ENCODE measurements at places on chromosomes 7 and 10.

DNA sequence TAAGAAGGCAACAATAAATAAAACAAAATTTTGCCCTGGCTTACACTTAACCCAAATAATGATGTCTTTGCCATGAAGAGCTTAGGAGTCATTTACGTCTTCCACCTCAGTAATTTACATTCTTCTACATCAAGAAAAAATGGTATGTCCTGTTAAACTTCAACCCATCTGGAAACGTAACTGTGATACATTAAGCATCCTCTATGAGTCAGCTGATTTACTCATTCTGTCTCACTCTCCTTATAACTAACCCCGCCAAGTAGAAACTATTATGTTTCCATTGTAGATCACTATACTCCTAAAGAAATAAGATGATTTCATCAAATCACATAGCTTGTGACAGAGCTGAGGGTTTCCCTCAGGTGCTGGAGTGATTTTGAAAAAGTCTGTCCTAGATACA is 330.7 kb downstream of the CDC14C start:
- no peak for DNase-seq

GRCh38 chr7:121139427-121139826 is 150.9 kb downstream of the CPED1 start:
- DNase-seq, result no peak

DNA sequence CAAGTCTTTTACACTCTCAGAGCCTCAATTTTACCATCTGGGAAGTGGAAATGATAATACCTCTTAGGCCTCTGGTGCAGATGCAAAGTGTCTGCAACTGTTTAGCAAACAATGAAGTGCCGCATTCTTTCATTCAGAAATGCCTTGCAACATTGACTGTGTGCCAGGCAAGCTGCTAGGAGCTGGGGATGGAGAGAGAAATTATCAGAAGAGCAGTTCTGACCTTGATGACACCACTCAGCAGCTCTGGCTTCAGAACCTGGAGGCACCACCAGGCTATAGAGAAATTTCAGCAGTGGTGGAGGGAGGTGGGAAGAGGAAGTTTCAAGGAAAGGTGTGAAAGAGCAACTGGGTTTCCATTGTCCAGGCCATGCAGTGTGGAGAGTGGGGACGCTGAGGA is 78.1 kb upstream of the HABP2 start:
- DNase-seq, result no peak

DNA sequence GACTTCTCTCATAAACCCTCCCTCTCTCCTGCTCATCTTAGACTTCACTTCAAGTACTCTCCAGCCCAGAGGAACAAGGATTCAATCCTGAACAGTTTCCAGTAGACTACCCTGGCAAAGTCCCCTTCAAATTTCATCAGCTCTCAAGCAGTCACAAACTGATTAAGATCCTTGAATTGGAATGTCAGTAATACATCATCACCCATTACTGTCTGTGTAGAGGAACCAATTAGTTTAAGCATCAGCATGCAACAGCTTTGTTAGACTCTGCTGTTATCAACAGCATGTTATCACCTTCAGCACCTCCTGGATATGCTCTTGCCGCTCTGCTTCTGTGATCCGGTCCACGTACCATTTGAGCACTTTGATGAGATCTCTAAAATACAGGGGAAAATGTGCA is 307.0 kb upstream of the IMMP2L start:
- DNase-seq, result no peak

DNA sequence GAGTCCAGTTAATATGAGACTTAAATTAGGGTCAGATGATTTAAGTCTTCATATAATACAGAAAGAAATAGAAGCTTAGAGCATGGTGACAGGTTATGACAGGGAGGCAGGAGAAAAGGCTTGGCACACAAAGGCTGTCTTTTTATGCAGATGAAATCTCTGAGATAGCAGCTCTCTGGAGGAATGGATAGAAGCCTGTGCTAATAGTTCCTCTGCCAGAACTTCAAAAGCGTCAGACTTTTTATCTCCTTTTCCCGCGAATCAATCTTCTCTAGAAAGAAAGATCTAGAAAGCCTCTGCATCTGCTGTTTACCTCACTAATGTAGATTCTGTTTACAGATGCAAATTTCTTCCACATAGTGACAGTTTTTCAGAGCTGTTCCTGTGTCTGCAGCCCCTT is 1106.2 kb downstream of the XPNPEP1 start:
- DNase-seq, result no peak

DNA sequence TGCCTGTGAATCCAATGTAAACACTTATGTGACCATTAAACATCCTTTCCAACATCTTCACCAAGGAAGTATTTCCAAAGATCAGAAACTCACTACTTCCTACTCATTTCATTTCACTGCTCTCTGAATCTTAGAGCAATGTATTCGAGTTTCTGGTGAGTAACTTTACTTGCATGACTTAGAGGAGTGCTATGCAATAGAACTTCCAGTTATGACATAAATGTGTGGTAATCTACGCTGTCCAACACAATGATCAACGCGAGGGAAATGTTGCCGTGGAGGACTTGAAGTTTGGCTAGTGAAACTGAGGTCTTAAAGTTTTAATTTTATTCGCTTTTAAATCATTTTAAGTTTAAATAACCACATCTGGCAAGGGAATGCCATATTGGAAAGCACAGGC is 1326.3 kb downstream of the XPNPEP1 start:
- DNase-seq, result no peak

GRCh38 chr10:102678842-102679289 is 34.6 kb downstream of the TRIM8 start:
- DNase-seq, result peak; percentile 81

GRCh38 chr10:111273635-111274034 is 196.8 kb downstream of the ADRA2A start:
- no peak for DNase-seq

- peak; percentile 57 for DNase-seq
Observed at GRCh38 chr10:93746844-93747284, 10.9 kb upstream of the LGI1 start.

- no peak for DNase-seq
Observed at GRCh38 chr10:110672580-110672919, 28.4 kb downstream of the RBM20 start.

DNA sequence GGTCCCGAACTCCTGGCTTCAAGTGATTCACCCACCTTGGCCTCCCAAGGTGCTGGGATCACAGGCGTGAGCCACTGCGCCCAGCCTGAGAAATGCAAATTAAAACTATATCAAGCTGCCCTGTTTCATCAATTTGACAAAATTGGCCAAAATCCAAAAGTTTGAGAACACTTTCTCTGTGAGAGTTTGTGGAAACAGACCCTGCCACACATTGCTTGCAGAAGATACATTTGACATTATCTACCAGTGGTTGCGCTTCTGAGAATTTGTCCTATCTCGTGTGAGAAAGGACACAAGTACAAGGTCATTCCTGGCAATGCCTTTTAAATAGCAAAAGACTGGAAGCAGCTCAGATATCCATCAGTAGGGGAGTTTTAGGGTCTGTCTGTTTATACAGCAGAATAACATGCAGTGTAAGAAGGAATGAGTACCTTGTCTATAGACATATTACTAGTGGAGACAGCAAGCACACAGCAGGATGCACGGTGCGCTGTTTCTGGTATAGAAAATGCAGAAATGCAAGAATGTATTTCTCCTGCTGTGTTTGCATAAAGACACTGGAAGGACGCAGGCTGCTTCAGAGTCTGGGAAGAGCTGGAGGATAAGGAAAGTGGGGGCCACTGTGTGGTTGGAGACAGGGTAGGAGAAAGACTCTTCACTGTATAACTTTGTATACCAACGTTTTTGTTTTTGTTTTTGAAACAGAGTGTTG is 4.3 kb downstream of the LHPP start:
- DNase-seq, result no peak

GRCh38 chr7:83005410-83005809 is 157.3 kb downstream of the PCLO start:
- DNase-seq, result no peak

- no peak for DNase-seq
Observed at GRCh38 chr10:133391761-133392518, 2.0 kb upstream of the MTG1 start.

DNA sequence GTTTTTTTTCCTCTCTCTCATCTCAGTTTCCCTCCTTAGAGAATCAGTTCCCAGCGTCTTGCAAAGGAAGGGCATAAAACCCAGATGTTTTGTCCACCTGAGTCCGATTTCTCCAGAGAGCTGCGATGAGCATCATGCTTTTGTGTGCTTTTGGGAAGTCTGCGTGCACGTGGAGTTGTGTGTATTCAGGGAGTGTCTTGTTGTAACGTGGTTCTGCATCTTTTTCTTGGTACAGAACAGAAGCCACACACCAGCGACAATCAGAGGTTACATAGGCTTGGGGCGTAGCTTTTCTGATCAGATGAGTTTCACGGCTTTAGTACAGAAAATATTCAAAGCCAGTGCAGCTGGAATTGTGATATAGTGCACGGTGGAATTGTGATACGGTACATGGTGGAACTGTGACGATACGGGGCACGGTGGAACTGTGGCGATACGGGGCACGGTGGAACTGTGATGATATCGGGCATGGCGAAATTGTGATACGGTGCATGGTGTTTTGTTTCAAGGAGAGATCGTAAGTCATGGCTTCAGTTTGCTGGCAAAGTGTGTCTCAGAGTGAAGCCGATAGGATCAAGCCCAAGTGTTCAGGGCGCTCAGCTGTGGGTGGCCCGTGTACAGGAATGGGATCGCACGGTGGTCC is 32.8 kb downstream of the FOXK1 start:
- no peak for DNase-seq

- no peak for DNase-seq
Observed at GRCh38 chr7:101614098-101614938, 14.8 kb downstream of the MYL10 start.

DNA sequence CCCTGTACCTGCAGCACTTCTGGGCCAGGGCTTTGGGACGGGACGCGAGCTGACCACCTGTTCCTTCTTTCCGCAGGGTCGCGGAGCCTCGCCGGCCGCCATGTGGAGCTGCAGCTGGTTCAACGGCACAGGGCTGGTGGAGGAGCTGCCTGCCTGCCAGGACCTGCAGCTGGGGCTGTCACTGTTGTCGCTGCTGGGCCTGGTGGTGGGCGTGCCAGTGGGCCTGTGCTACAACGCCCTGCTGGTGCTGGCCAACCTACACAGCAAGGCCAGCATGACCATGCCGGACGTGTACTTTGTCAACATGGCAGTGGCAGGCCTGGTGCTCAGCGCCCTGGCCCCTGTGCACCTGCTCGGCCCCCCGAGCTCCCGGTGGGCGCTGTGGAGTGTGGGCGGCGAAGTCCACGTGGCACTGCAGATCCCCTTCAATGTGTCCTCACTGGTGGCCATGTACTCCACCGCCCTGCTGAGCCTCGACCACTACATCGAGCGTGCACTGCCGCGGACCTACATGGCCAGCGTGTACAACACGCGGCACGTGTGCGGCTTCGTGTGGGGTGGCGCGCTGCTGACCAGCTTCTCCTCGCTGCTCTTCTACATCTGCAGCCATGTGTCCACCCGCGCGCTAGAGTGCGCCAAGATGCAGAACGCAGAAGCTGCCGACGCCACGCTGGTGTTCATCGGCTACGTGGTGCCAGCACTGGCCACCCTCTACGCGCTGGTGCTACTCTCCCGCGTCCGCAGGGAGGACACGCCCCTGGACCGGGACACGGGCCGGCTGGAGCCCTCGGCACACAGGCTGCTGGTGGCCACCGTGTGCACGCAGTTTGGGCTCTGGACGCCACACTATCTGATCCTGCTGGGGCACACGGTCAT is 13.3 kb downstream of the GPR146 start:
- DNase-seq, result peak; percentile 60

- DNase-seq, result peak; percentile 91
Observed at GRCh38 chr10:94292434-94293090, 70.2 kb downstream of the NOC3L start.

- no peak for DNase-seq
Observed at GRCh38 chr7:101161692-101162471, 3.5 kb downstream of the VGF start.

GRCh38 chr7:135666846-135667245 is 4.5 kb downstream of the STMP1 start:
- DNase-seq, result no peak

GRCh38 chr7:141042222-141043193 is 27.8 kb upstream of the MRPS33 start:
- DNase-seq, result no peak

- no peak for DNase-seq
Observed at GRCh38 chr7:136496551-136496950, 371.9 kb upstream of the CHRM2 start.

- no peak for DNase-seq
Observed at GRCh38 chr10:112173206-112173605, 10.4 kb downstream of the GPAM start.

DNA sequence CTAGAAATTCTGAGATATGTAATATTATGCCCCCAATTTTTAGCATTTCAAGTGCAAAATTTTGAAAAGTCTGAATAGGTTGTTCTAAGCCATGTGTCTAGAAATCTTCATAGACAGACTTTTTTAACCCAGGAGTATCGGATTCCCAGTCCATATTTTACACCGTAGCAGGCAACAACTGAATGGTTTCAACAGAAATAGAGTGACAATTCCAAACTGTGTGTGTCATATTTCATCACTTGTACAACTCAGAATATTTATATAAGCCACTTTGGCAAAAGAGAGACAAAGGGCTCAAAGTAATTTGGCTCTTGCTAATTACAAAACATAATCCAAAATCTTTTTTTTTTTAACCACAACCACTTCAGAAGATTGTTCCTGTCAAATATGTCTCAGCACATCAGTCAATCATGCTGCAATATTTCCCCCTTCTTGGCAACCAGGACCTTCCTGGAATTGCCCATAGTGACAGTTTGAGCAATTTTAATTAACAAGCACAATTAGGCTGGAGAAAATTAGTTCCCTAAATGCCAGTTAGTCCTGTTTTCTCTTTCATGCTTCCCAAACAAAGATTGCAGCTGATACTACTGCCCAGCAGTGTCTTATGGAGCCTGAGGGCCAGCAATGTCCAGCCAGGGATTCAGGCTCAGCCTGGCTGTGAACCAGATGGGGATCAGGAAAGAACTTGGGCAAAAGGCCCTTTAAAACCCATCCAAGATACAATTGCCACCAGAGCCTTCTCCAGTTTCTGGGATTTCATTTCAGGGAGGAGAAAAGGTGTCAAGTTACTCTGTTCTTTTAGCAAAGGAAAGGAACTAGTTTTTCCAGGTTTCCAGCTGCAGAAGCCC is 533.3 kb upstream of the GHITM start:
- no peak for DNase-seq

GRCh38 chr7:76069238-76069638 is 21.3 kb downstream of the MDH2 start:
- no peak for DNase-seq

GRCh38 chr7:18109762-18110161 is 82.1 kb upstream of the PRPS1L1 start:
- no peak for DNase-seq
